ENCODE measurements at places on chromosomes 5 and 9.

DNA sequence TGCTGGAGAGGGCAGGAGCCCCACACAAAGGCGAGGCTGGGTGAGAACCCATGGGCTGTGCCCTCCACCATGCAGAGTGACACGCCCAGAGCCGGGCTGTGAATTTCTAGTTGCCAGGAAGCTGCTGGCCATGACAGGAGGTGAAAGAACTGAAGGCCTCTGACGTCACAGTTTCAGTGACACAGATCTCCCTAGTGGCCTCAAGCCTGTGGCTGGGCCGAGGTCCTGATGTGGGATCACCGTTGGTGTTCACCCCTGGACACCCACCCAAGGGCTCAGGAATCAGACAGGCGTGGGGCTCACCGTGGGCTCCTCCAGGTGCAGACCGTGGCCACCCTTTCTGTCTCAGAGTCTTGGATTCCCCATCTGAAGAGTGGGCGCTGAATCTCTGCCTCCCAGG lies 39.9 kb downstream of the MSX2 start:
- DNase-seq: no peak

DNA sequence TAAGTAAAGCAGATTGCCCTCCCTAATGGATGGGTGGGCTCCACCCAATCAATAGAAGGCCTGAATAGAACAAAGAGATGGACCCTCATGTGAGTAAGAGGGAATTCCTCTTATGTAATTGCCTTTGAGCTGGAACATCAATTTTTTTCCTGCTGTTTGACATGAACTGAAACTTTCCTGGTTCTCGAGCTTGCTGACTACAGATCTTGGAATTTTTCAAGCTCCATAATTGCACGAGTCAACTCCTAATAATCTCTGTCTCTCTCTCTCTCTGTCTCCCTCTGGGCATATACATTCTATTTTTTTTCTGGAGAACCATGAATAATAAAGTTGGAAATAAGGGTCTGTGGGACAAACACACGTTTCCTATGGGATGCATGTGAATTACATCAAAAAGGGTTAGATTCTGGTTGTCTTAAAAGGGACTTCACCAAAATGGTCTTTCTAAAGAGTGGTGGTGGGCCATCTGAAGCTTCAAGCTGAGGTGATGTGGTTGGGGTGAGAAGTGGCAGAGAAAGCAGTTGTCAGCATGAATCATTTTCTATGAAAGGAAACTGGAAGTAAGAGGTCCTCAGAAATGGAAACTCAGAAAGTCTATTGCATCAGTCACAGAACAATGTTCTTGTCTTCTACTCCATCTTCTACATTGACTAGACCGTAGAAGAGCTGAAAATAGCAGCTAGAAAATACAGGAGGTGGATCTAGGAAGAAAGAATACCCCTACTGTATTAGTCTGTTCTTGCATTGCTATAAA lies 47.0 kb upstream of the HOMER1 start:
- no peak for DNase-seq

DNA sequence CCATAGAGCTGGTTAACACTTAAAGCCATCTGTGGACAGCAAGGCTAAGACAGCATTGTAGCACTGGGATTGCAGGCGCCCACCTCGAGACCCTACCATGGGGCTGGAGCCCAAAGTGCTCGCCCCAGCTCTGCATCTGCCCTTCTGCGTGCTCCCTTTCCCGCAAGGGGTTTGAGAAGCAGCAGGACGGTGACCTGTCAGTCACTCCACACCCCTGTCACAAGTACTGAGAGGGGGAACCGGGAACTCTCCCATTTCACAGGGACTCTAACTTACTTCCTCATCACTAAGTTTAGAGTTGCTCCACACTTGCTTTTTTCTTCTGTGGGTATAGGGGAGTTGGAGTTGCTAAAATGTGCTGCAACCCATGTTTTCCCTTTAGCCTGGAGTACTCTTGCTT lies 273.2 kb downstream of the SMARCA2 start:
- no peak for DNase-seq

DNA sequence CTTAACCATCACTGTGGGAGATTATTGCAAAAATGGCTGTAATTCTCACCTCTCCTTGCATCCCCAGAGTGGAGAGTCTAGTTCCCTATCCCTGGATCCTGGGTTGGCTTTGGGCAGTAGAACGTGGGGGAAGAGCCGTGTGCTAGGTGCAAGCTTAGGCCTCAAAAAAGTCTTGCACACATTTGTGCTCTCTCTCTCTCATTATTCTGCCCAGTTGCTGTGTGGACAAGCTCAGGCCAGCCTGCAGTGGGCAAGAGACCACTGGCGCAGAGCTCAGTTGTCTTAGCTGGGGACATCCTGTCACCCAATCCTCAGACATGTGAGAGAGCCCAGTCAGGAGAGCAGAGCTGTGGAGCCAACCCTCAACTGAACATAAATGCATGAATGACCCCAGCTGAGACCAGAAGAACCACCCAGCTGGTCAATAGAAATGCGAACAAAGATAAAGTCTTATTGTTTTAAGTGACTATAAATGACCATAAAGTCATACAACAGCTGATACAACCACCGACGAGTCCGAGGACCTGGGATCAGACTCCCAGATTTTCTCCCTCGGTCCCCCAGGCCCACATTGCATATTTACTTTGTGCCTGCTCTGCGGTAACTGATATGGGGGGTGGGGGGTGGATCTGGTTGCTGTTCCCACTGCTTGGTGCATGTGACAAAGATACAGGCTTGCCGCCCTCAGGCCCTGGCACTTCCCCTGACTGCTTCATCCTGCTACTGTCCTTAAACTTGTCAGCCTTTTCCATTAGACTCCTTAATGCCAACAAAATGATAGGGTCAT lies 166.4 kb upstream of the MVB12B start:
- no peak for DNase-seq

DNA sequence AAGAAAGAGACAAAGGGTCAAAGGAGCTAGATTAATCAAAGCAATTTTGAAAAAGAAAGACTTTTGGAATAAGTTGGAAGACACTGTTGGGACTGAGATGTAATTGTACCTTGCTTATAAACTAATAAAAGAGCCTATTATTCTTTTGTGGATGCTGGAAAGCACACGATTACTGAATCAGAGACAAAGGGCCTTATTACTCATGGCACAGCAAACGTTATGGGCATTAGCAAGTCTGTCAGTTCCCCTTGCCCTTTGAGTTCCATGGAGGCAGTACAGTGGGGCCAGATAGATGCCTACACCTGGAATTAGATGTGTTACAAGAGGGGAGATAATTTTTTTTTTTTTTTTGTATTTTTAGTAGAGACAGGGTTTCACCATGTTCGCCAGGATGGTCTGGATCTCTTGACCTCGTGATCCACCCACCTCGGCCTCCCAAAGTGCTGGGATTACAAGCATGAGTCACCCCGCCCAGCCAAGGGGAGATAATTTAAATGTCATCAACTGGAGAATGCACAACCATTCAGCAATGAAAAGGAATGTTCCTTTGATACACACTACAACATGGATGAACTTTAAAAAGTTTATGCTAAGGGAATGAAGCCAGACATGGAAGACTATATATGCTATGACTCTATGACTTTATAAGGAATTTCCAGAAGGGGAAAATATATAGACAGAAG lies 128.9 kb downstream of the STARD4 start:
- no peak for DNase-seq

DNA sequence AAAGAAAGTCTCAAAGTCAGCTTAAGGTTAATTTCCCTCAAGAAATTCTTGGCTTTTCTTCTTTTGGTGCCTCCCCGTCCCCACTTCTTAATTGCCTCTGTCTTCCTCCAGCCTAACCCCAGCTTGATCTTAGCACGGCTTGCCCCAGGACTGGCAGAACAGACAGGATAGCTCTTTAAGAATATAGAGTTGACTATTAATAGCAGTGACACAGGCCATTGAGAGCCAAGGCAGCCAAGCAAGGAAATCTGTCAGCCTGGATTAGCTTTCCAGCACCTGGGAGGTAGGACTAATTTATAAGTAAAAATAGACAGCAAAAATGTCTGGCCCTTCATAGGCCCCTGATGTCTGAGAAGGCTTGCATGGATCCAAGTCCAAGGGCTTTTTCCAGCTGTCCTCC lies 384.6 kb upstream of the SLC30A5 start:
- no peak for DNase-seq

DNA sequence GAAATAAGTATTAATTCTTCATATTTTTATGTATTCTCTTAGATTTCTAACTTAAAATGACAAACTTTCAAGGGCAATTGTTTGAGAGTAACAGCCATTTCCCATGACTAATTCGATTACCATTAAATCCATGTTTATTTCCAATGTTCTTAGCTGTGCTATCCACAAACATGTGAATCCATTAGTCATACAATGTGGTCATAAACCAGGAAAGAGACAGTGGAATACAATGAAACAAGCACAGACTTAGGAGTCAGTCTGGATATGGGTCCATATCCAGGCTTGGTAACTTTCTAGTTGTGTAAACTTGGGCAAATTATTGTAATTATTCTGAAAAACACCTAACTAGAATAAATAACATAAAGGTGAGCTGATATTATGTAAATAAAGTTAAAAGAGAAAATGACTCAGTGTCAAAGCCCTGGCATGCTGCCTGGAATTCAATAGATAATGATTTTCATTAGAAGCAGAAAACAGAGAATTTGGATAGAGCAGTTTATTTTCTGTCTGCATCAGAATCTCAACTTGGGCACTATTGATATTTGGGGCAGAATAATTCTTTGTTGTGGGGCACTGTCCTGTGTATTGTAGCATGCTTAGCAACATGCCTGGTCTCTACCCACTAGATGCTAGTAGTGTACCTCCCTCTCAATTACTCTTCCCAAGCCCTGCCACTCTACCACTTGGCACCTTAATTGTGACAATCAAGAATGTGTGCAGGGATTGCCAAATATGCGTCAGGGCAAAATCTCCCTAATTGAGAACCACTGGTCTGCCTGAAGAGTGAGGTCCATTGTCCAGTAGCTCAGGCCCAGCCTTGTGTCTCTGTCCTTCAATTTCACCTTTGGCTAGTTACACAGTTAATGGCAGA lies 44.7 kb upstream of the SLC27A6 start:
- DNase-seq: no peak

- no peak for DNase-seq
These were observed 73.5 kb downstream of the ZNF618 start for GRCh38 chr9:113949571-113950078.

DNA sequence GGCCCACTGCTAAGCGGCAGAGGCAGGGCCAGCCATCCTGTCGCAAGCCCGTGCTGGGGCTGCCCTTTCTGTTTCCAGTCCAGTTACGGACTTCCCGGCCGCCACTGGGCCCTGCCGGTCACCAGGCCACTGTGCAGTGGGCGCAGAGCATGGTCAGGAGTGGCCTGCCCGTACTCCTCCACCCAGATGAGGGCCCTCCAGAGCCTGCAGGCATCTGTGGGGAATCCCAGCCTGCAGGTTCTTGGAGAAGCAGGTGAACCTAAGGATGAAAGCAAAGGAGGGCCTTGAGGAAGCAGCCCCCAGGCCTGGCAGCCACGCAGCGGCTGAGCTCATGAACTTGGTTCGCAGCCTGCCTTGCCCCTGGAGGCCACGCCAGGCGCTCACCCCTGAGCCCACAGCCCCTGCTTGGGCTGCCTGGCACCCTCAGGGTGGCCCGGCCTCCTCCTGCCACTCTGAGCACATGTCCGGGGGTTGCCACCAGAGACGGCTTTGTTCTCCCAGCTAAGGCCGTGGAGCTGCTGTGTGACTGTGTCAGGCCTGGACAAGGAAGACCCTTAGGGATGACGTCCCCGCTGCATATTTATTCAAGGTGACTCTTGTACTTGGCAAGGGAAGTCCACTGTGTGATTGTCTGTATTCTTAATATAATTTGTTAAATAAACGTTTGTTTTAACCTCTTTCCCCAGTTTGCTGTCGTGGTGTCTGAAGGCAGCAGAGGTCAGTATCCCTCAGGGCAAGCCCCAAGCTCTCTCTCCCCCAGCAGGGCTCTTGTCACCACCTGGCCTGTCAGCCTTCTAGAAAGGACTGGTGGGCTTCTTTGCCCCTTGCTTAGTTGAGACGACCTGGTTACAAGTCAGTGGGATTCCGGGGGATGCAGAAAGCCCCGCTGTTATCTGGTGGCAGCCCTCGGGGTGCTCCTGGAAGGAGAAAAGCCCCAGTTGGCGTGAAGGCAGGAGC lies 107.1 kb upstream of the LMX1B start:
- DNase-seq: no peak

- DNase-seq: peak; percentile 37
These were observed 69.6 kb downstream of the EPB41L4B start for GRCh38 chr9:109251080-109251775.

GRCh38 chr9:109730228-109730627 lies 49.8 kb upstream of the PALM2AKAP2 start:
- DNase-seq: no peak

DNA sequence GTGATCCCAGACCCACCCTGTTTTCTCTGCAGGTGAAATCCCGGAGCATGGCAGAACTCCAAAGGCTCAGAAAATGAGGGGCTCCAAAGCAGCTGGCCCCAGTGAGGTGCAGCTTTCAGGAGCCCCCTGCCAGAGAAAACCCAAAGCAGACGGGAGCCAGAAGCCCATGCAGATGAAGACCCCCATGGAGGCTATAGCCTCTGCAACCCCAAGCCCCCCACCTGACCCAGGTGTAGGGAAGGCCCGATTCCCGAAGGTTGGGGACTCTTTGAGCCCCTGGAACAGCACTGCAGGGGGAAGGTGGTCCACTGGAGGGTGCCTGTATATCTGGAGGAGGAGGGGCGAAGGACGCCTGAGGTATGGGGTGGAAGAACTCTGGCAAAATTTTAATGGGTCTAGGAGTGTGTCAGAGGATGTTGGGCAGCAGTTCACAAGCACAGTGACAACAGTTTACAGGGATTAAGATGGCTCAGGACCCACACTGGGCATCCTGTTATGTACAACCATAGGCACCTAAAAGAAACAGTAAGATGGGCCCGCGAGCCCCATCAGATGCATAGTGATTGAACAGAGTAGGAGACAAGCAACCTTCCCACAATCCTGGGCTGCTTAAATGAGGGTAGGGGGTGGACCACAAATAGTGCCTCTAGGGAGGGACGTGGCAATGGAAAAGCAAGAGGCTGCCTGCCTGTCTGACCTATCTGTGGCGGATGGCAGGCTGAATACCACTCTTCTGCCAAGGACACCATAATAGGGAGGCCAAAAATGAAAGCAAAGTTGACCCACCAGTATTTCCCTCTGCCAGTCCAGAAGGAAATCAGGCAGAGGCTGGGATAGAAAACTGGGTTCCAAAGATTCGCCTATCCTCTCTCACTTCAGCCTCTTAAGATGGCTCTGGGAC lies 16.4 kb upstream of the ANXA6 start:
- no peak for DNase-seq

- peak; percentile 31 for DNase-seq
These were observed 688 bp downstream of the SNX24 start for GRCh38 chr5:122846051-122846550.

- DNase-seq: no peak
These were observed 54.9 kb upstream of the N4BP3 start for GRCh38 chr5:178058321-178059012.

DNA sequence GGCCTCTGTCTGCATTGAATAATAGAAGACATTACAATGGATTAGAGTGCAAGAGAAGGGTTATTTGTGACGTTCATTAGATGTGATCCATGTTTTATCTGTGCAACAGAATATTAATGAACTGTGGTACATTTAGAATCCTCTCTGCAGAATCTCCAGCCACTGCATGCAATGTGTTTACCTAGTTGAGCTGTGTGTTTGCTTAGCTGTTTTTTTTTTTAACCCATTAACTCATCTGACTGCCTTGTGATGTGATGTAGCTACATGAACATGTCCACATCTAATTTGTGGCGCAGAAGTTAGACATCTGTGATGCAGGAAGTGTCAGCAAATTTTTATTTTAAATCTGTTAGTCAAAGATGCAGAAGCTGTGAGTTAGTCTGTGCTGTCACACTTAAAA lies 236.9 kb downstream of the CD180 start:
- DNase-seq: no peak
